NCI-H1930 (cell line): ENCODE measurements at places on chromosomes 1 and 21.

- DNase-seq, result no peak
Measured at GRCh38 chr1:225242611-225243010, 185.2 kb downstream of the LBR start.

DNA sequence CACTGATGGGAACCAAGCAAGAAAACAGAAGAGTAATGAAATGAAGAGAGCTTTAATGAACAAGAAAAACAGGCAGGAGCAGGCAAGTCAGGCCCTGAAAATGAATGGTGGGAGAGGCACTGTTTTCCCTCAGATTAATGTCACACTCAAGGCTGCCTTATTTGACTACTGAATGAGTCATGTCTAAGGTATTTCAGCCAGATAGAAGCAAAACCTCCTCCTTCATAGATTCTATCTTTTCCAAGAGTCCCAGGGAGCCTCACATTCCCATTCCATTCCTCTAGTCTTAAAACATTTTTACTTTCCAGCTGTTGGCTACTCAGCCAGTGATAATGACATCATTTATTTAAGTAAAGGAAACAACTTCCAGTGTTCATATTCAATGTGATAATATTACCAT is 228.4 kb upstream of the NRIP1 start:
- no peak for DNase-seq

- no peak for DNase-seq
Measured at GRCh38 chr1:28437264-28437923, 67.9 kb downstream of the PHACTR4 start.

- DNase-seq, result no peak
Measured at GRCh38 chr1:22530715-22531114, 32.6 kb upstream of the EPHA8 start.

DNA sequence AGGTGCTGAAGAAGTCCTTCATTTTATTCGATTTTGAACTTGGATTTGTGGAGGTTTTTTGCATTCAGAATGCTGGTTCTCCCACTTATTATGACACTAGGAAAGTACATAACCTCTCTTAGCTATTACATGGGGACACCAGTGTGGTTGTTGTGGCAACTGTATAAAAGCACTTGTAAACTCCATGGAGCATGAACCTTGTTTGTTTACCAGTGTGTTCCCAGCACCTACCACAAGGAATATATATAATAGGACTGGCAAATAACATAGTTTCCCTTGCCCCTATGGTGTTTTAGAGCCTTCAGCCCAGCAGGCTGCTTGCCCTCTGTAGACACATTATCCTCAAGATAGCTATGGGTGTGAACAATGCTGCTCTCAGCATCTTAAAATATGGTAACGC is 43.1 kb downstream of the RASSF5 start:
- DNase-seq, result no peak

DNA sequence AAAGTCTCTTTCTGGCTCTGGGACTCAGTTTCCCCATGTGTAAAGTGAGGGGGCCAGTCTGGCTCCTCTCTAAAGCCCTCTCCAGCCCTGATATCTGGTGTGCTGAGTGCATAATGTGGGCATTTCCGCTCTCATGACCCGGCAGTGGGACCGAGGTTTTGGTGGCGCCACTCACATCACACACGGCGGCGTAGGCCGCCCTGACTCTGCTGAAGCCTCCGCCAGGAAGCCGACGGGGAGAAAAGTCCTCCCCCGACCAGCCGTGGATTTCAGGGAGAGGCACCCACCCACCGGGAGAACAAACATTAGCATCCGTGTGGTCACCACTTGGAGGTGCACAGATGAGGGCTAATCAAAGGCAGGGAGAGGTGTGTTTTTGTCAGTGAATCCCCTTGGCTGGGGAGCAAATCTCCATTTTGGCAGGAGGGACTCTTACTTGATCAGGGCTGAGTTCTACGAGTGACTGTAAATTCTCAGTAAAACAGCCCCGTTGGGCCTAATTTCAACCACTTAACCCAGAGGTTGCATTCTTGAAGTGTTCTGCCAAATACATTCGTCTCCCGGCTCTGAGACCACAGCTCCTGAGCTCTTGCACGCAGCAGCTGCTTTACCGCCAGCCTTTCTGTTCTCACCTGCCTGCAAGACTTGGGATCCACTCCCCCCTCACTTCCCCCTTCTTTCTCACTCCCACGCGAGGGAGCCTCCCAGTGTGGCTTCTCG is 118.2 kb downstream of the FOXD2 start:
- no peak for DNase-seq

GRCh38 chr1:23980728-23981070 is 572 bp upstream of the SRSF10 start:
- peak; percentile 12 for DNase-seq

GRCh38 chr1:187922255-187922654 is 1093.5 kb downstream of the PLA2G4A start:
- DNase-seq, result no peak

- no peak for DNase-seq
Measured at GRCh38 chr21:29124645-29125044, 5.8 kb upstream of the MAP3K7CL start.

DNA sequence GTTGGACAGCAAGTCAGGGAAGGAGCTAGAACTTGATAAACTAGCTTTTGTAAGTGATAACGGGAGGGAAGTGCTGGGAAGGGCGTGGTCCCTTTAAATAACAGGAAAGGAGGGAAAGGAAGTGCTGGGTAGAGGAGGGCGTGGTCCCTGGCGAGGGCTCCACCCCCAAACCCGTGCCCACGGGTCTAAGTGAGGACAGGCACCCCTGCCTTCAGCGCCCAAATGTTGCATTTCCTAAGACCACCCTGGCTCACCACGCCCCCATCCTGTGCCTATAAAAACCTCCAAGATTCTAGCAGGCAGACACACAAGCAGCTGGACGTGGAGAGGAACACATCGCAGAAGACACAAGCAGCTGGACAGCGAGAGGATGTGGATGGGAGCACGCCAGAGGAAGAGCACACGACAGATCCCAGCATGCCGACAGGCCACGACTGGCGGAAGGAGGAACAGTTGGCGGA is 58.5 kb downstream of the PALMD start:
- no peak for DNase-seq

GRCh38 chr21:26379561-26379960 is 193.5 kb downstream of the CYYR1 start:
- DNase-seq, result no peak

- no peak for DNase-seq
Measured at GRCh38 chr1:7177021-7177420, 391.8 kb downstream of the CAMTA1 start.

DNA sequence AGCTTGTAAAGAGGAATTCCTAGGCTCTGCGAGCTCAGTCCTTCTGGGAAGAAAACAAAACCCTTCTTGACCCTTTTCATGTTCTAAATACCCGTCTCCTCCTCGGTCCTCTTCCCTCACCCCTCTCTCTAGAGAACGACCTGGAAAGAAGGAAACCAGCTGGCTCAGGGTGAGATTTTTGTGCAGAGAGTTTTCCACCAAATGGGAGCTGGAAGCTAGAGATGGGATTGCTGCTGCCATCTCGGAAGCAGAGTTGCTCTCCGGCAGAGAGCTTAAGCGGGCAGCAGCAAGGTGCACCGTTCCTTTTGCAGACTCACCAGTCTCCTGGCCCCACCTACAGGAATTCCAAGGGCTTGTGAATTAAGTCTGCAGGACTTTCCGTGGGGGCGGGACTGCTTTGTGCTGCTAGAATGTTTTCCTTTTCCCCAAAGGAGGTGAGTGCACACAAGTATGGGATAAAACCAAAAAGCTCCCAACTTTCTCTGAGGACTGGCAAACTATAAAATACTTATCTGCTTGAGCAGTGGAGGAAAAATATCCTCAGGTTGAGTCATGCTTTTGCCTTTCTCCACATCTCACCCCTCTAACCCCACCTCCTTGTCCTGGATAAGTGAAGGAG is 29.1 kb upstream of the KIAA0040 start:
- DNase-seq, result no peak

- DNase-seq, result peak; percentile 19
Measured at GRCh38 chr21:21003701-21004100, 5.5 kb downstream of the NCAM2 start.

DNA sequence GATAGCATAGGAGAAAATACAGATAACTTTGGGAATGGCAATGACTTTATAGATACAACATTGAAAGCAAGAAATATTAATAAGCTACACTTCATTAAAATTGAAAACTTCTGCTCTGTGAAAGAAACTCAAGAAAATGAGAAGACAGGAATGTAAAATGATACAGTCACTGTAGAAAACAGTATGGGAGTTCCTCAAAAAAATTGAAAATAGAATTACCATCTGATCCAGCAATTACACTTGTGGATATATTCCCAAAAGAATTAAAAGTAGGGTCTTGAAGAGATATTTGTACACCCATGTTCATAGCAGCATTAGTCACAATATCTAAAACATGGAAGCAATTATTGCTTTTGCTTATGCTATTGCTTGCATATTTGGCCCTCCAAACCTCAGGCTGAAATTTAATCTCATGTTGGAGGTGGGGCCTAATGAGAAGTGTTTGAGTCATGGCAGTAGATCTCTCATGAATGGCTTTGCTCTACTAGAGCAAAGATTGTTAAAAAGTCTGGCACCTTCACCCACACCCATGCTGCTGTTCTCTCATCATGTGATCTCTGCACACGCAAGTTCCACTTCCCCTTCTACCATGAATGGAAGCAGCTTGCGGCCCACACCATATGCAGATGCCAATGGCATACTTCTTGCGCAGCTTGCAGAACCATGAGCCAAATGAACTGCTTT is 15.3 kb upstream of the AHCYL1 start:
- no peak for DNase-seq

- no peak for DNase-seq
Measured at GRCh38 chr21:43921979-43922945, 57.2 kb downstream of the AGPAT3 start.

DNA sequence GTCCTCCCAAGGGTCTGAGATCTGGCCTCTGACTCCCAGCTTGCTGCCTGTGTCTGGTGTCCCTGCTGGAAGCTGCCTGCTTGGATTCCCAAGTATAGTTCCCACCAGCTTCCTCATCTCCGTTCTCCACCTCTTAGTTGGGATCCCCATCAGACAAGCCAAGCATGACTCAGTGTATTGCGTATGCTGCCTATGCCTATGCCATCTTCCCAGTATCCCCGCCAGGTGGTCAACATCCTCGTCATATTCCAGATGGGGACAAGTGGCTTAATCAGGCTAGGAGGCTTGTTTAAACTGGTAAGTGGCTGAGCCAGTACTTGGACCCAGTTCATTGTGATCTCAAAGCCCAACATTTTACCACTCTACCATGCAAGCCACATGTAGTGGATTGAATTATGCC is 204.4 kb downstream of the GRIK3 start:
- DNase-seq, result no peak
